H9 (cell line): ENCODE measurements at places on chromosomes 16 and 17. TPM values are rescaled to one million over a fixed set of nuclear protein-coding genes. Genes with fewer than 3 reads are reported as not detected.

GRCh38 chr16:58393138-58393504 is 850 bp downstream of the GINS3 start:
- peaks cover 22% of the 10 kb centered on the region for H3K36me3 ChIP-seq
- H3K4me1 ChIP-seq, result no peaks in the 10 kb centered on the region
- DNase-seq, result no peak
- H3K27ac ChIP-seq, result no peak overlapping the region

- no peaks in the 10 kb centered on the region for H3K36me3 ChIP-seq
Observed at GRCh38 chr17:218432-219110, 37.1 kb upstream of the DOC2B start.

- DNase-seq, result no peak
- peak overlapping the region; percentile 99; the same call in 2 of the 3 replicates for H3K4me3 ChIP-seq
- no peaks in the 10 kb centered on the region for H3K4me1 ChIP-seq
- H3K36me3 ChIP-seq, result no peaks in the 10 kb centered on the region
- H3K27me3 ChIP-seq, result no peaks in the 10 kb centered on the region; the same call in 1 of the 2 replicates
Observed at GRCh38 chr17:47190243-47190642, 1.1 kb upstream of the CDC27 start.

DNA sequence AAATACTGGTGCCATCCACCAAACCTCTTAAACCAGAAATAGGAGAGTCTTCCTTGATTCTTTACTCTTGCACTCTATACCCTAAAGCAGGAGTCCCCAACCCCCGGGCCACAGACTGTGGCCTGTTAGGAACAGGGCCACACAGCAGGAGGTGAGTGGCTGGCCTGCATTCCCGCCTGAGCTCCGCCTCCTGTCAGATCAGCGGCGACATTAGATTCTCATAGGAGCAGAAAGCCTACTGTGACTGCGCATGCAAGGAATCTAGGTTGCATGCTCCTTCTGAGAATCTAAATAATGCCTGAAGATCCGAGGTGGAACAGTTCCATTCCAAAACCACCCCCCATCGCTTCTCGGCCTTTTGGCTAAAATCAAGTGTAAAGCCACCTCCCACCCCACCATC is 30.3 kb upstream of the SRCIN1 start:
- H3K4me3 ChIP-seq, result no peak overlapping the region
- no peaks in the 10 kb centered on the region for H3K4me1 ChIP-seq
- DNase-seq, result peak; percentile 86
- H3K27ac ChIP-seq, result no peak overlapping the region

DNA sequence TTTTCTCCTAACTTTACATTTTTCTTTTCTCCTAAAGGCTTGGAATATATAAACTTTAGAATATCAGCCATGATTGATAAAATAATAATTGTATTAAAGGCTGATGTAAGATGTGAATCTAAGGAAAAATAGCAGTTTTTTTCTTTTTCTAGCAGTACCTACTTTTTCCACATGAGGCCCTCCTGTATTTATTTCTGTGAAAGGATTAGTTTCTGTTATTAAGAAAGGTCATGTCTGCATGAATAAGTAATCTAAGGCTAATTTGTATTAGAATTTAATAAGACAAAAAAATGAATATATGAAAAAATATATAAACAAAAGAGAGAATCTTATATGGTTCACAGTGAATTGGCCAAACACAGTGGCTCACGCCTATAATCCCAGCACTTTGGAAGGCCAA is 85.3 kb downstream of the STXBP4 start:
- no peaks in the 10 kb centered on the region for H3K4me1 ChIP-seq
- H3K27me3 ChIP-seq, result no peaks in the 10 kb centered on the region
- H3K4me3 ChIP-seq, result no peak overlapping the region
- no peaks in the 10 kb centered on the region for H3K36me3 ChIP-seq
- no peak overlapping the region for H3K27ac ChIP-seq

DNA sequence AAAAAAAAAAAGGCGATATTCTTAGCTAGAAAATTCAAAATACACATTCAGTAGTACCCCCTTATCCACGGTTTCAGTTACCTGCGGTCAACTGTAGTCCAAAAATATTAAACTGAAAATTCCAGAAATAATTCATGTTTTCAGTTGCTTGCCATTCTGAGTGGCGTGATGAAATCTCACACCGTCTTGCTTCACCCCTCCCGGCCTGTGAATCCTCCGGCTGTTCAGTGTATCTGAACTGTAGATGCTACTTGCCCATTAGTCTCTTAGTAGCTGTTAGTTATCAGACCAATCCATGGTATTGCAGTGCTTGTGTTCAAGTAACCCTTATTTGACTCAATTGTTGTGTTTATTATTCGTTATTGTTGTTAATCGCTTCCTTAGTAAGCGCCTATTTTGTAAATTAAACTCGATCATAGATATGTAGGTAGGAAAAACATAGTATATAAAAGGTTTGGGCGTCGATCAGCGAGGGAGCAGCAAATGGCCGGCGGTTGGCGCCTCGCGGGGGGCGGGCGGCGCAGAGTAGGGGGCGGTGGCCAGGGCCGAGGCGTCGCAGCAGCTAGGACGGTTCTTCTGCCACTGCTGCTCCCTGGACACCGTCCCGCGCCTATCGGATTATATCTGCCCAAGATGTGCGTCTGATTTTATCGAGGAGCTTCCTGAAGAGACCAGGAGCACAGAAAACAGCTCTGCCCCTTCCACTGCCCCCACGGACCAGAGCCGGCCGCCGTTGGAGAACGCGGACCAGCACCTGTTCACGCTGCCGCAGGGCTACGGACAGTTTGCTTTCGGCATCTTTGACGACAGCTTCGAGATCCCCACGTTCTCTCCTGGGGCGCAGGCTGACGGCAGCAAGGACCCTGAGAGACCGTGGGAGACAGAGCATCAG is 39.8 kb upstream of the AKAP1 start:
- H3K4me1 ChIP-seq, result peaks cover 8% of the 10 kb centered on the region; the same call in 1 of the 2 replicates
- no peaks in the 10 kb centered on the region for H3K27me3 ChIP-seq
- DNase-seq, result no peak
- no peak overlapping the region for H3K4me3 ChIP-seq
- no peaks in the 10 kb centered on the region for H3K36me3 ChIP-seq

- no peak for DNase-seq
- H3K36me3 ChIP-seq, result peaks cover 4% of the 10 kb centered on the region; the same call in 1 of the 2 replicates
- no peak overlapping the region for H3K4me3 ChIP-seq
Observed at GRCh38 chr17:16288860-16289571, 64.3 kb downstream of the CENPV start.

DNA sequence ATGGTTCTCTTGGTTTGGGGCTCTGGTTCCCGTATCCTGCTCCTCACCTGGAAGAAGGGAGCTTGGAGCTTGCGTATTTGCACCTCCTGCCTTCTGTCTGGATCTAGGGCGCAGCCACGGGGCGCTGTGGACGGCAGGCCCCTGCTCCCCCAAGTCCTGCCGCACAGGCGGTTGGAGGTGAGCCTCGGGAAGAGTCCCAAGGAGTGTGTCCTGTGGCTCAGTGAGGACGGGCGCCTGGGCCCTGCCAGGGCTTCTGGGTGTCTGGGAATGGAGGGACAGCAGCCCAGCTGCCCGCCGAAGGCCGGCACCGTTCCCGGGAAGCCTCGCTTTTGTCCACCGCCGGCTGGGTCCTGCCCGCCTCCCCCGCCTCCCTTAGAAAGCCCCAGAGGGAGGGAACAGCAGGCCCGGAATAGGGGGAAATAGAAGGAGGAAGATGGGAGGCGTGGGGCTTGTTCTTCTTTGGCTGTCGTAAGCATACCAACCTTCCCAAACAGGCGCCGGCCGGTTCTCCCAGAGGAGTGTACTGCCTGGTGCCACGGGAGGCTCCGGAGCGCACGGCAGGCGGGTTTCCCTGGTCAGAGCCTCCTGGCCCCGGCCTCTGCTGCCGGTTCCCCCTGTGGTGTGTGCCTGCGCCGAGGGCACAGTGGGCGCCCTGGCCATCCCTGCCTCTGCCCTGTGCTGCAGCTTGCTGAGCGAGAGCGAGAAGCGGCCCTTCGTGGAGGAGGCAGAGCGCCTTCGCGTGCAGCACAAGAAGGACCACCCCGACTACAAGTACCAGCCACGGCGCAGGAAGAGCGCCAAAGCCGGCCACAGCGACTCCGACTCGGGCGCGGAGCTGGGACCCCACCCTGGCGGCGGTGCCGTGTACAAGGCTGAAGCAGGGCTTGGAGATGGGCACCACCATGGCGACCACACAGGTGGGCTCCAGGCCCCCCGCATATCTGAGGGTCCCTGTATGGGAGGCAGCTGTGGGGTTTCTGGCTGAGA is 1.8 kb downstream of the SOX8 start:
- H3K4me3 ChIP-seq, result peak overlapping the region; percentile 58
- H3K4me1 ChIP-seq, result no peaks in the 10 kb centered on the region
- no peak for DNase-seq
- peaks cover 14% of the 10 kb centered on the region; the same call in 1 of the 2 replicates for H3K27me3 ChIP-seq
- H3K27ac ChIP-seq, result no peak overlapping the region

TNP2 gene
- total RNA-seq, result not detected in 2 replicates

SNF8 gene
- 129 and 139 TPM in 2 replicates for total RNA-seq
